GOT3 (cell line): ENCODE measurements at places on chromosomes 12 and 14.

DNA sequence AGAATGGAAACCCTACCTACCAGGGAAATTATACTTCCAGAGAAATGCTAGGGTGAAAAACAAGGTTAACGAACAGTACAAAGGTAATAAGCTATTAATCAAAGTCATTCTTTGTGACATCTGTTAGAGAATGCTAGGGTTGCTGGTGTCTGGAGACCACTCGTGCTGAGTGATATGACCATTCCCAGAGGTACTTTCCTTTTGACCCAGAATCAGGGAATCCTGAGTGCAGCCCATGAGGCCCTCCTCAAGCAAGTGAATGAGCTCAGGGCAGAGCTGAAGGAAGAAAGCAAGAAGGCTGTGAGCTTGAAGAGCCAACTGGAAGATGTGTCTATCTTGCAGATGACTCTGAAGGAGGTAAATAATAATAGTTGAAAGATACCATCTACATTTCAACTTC, 31.7 kb downstream of the RPGRIP1 start:
- no peak for DNase-seq

- no peak for DNase-seq
These were observed 72.9 kb upstream of the LTA4H start for GRCh38 chr12:96108321-96108720.

- no peak for DNase-seq
These were observed 39.7 kb upstream of the RPH3A start for GRCh38 chr12:112751844-112752243.

DNA sequence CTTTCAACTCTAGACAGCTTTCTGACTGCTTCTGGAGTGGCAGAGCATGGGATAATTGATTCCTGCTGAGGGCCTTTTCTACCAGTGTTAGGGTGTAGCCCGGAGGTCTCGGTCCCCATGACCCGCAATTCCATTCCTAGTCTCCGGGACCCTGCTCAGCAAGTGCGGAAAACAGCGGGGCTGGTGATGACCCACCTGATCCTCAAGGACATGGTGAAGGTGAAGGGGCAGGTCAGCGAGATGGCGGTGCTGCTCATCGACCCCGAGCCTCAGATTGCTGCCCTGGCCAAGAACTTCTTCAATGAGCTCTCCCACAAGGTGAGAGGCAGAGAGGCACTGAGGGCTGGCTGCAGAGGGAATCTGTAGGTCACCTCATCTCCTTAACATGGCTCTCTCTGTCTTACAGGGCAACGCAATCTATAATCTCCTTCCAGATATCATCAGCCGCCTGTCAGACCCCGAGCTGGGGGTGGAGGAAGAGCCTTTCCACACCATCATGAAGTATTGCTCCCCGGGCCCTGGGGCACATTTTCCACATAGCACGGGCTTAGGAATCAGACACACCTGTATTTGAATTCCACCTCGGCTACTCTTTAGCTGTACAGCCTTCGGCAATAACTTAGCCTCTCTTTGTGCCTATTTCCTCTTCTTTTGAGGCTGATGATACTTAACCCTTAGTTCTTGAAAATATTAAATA, 5.6 kb upstream of the GAPDH start:
- no peak for DNase-seq

DNA sequence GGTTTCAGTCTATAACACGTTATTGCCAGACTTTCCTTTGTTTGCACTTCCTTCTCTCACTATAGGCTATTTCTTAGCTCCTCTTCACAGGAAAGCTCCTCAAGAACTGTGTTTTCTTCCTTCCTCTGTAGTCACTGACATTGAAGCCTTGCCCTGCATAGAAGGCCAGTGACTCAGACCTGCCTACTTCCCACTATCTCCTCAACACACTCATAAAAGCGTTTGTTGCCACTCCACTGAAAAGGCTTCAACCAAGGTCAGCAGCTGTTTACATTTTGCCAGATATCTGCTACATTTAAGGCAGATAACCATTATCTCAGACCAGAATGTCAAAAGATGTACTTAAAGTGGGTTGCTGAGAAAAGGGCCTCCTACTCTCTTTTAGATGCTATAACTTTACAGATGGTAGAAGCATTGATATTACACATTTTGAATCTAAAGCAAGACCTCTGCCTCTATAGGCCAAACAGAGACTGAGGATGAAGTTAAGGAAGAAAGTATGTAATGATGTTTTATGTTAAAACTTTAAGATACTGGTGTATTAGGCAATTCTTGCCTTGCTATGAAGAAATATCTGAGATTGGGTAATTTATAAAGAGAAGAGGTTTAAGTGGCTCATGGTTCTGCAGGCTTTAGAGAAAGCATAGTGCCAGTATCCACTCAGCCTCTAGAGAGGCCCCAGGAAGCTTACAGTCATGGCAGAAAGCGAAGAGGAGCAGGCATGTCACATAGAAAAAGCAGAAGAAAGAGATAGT, 233.3 kb upstream of the FLRT2 start:
- DNase-seq = no peak
